NCI-H446 treated with DMSO at 0.1 percent for 48 hours (cell line): ENCODE measurements at places on chromosomes 7 and 10.

- no peak for DNase-seq
Measured at GRCh38 chr7:138091032-138091431, 14.8 kb downstream of the AKR1D1 start.

DNA sequence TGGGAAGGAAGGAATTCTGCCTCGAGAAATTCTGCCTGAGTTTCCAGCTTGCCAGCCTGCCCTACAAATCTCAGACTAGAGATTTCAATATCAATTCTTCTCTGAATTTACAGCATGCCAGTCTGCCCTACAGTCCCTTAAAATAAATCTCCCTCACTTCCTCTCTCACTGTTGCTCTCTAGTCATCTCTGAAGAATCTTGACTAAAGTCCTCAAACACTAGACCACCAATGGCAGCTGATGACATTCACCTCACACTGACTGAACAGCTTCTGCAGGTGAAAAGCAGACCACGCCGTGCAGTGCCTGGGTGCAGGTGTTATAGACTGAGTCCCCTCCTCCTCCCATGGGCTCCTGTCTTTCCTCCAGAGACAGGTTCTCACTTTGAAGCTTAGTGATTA, 30.4 kb downstream of the PPP1R3C start:
- no peak for DNase-seq

GRCh38 chr7:87564296-87564963, 36.3 kb downstream of the ABCB1 start:
- no peak for DNase-seq

- DNase-seq: no peak
Measured at GRCh38 chr10:21797984-21798765, 205.4 kb downstream of the DNAJC1 start.

- no peak for DNase-seq
Measured at GRCh38 chr7:55306331-55306730, 58.8 kb upstream of the LANCL2 start.

- no peak for DNase-seq
Measured at GRCh38 chr7:79590391-79590790, 136.9 kb upstream of the MAGI2 start.

GRCh38 chr7:41861642-41862041, 158.8 kb upstream of the INHBA start:
- DNase-seq: no peak

DNA sequence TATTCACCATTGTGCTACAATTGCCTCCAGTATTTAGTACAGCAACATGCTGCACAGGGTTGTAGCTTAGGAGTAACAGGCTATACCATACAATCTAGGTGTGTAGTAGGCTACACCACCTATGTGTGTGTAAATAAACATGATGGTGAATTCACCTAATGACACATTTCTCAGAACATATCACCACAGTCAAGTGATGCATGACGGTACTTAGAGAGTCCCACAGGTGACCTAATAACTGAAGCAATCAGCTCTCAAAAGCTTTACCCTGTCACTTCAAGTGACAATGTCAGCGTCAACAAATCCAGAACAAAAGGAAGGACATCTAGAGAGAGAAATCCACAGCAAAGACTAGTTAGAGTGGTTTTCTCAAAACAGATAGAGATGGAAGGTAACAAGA, 38.8 kb downstream of the CCNJ start:
- DNase-seq: no peak

- DNase-seq: no peak
Measured at GRCh38 chr7:47337531-47337930, 244.4 kb downstream of the TNS3 start.

GRCh38 chr7:154627646-154628290, 375.2 kb downstream of the PAXIP1 start:
- no peak for DNase-seq

DNA sequence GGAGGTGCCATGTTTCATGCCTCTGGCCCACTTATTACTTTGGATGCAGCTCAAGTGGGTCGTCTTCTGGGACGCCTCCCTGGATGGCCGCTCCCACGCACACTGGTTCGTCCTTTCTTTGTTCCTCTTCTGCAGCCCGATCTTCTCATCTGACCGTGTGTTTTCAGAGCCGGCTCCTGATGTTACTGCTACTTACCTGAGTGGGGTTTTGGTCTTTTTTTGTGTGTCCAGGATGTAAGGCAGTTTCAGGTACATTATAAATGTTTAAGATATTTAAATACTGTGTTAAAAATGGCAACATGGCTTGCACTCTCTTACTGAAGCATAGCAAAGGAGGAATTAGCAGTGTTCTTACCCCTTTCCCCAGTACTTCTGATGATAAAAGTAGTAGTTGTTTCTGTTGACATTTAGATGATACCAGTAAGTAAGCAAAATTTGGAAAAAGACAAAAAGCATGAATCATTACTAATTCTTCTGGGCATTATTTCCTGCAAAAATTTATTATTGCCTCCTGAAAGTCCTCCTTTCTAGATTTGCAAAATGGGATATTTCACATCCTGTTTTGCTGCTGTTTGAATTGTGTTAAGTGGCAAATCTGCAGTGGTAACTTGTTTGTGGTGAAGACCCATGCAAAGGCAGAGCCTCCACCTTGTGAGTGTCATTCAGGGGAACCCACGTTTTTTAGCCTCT, 59.4 kb downstream of the SHH start:
- no peak for DNase-seq

GRCh38 chr10:31582365-31583052, 263.5 kb downstream of the ZEB1 start:
- no peak for DNase-seq
